NCI-H2171 (cell line): ENCODE measurements at places on chromosomes 13 and 19.
A peak's percentile ranks its signal among the peaks of the same experiment; 100 is the strongest.

DNA sequence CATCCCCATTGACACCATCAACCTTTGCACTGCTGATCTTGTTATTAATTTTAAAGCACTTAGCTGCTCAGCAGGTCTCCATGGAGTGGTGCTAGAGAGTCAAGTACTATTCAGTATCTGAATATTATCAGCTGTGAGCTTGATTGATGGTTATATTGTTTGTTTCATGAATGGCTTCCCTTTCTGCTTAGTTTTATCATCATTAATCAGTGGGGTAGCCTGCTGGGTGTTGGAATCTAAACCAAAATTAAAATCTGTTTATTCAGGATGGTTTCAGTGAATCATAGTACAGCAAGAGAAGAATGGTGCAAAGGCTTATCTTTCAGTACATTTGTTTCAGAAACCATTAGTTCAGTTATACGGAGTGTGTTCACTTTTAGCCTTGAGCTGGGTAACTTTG is 42.5 kb upstream of the SCEL start:
- peak; percentile 37 for DNase-seq

DNA sequence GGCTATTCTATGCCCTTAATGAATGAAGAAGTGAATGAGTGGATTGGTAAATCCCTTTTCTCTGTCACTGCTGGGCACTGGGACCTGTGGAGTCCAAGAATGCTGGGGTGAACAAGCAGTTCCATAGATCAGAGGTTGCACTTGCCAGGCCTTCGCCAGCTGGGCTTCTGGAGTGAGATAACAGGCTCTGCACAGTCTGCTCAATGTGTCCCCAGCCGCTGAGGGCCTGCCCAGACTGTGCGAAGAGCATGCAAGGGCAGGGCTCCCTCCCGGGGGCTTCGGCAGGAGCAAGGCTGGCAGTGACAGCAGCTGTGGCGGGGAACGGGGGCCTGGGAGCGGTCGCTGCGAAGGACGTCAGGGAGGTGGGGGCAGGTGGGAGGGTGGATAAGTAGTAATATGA is 51.3 kb downstream of the ZNF536 start:
- DNase-seq: peak; percentile 80

GRCh38 chr19:14915116-14915515 is 26.2 kb upstream of the OR7C2 start:
- DNase-seq: peak; percentile 63

- no peak for DNase-seq
These were observed 6.6 kb upstream of the ATP8B3 start for GRCh38 chr19:1818549-1819195.

DNA sequence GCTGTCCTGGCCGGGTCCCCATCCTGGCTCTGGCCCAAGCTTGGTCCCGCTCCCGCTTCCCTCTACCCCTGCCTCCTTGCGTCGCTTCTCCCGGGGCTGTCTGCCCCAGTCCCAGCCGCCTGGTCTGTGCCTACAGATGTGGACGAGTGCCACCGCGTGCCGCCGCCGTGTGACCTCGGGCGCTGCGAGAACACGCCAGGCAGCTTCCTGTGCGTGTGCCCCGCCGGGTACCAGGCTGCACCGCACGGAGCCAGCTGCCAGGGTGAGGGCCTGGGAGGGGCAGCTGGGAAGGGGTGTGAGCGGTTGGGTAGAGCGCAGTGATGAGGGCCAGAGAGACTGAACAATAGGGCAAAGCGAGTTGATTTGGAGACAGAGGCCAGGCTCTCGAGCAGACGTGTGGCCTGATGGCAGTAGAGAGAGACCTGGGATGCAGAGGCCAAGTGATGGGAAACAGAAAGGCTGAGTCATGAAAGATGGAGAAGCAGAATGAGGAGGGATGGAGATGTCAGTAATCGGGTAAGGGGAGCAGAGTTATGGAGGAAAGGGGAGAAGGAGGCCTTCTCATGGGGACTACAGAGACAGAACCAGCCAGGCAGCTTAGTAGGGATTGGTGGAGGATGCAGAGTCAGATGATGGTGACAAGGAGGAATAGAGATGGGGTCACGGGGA is 9.4 kb downstream of the LTBP4 start:
- no peak for DNase-seq

DNA sequence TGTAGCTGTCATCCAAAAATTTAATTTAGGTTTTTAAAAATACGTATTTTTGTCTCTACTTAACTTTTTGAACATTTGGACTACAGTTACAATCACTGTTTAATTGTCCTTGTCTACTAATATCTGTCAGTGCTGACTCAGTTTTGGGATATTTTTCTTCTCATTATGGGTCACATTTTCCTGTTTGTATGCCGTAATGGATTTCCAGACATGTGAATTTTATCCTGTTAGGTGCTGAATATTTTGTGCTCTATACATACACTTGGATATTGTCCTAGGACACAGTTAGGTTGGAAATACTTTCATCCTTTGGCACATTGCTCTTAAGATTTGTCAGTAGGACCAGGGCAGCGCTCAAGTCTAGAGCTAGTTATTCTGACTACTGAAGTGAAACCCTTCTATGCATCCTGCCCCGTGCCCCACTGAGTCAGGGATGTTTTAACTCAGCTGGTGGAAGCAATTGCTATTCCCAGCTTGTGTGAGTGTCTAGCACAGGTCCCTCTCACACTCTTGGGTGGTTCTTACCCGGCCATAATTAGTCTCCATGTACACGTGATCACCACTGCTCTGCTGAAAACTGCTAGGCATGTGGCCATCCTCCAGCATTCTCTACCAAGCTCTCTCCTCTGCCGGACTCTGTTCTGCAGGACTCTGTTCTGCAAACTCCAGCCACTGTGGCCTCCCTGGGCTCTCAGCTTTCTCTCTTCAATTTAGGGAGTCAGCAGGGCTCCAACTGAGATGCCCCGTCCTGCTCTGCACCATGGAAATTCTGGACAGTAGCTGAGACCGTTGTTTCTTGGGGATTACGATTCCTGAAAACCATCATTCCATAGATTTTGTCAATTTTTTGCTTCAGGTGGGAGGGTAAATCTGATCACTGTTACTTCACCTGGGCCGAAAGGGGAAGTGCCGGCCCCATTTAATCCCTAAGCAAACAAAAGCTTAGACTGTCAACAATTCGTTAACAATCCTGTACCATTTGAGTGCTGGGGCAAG is 11.1 kb downstream of the PROZ start:
- no peak for DNase-seq

DNA sequence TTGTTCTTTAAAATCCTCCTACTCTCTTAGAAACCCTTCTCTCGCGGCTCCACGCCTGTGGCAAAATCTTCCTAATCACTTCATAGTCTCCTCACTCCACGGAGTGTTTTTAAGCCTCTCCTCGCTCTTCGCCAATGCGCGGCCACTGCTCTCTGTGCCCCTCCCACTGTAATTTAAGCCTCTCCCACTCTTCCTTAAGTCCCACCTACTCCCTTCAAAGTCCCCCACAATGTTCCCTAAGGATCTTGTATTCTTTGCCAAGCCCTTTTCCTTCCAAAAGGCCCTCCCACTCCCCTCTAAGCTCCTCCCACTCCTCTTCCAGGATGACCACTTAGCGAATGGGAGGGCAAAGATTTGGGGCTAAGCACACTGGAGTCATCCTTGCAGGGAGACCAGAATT is 1.3 kb downstream of the FIZ1 start:
- DNase-seq: no peak

DNA sequence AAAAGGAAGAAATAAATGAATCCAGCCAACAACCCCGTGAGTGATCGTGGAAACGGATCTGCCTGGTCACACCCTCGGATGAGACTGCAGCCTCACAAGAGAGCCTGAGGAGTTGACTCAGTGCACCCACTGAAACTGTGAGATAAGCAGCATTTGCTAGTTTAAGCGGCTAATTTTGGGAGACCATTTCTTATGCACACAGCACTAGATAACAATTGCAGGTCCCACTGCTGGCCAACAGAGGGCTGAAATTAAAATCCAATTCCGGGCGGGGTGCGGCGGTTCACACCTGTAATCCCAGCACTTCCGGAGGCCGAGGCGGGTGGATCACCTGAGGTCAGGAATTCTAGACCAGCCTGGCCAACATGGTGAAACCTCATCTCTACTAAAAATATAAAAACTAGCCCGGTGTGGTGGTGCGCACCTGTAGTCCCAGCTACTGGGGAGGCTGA is 3.6 kb downstream of the UQCR11 start:
- no peak for DNase-seq
